ENCODE measurements at places on chromosomes 1 and 21.

GRCh38 chr1:70358921-70359564, 4.5 kb upstream of the ANKRD13C start:
- no peak overlapping the region for H3K27ac ChIP-seq
- H3K36me3 ChIP-seq = peaks cover 9% of the 10 kb centered on the region

DNA sequence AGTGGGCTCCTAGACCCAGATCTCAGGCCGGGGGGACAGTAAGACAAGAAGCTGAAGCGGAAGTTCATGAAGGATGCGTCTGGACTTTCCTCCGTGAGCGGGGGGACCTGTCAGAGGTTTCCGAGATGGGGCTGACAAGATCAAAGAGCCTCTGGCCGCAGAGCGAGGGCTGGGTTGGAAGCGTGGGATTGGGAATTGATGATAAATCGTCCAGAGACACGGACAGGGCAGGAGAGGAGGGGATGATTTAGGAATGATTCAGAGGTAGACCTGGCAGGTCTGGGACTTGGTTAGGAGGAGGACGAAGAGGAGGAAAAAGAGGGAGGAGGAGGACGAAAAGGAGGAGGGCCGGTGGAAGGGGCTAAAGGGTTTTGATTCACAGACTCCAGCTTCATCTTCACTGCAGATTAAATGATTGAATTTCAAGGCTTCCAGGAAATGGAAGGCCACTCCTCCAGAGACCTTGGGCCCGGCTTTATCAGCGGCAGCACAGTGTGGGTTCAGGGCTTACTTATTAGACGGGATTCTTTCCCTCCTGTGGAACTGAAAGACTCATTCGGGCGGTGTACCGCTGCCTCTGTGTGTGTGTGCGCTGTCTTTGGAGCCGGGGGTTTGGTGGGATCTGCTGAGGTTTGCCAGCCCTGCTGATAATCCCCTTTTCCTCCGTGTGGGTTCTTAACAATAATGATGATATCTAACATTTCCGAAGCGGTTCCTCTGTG, 85.7 kb upstream of the SLC45A1 start:
- H3K36me3 ChIP-seq = no peaks in the 10 kb centered on the region
- no peak overlapping the region for H3K4me3 ChIP-seq
- H3K27me3 ChIP-seq = peaks cover 20% of the 10 kb centered on the region
- no peak overlapping the region for H3K27ac ChIP-seq
- no peaks in the 10 kb centered on the region for H3K4me1 ChIP-seq
- DNase-seq = no peak

GRCh38 chr1:61227857-61228550, 145.6 kb downstream of the NFIA start:
- no peaks in the 10 kb centered on the region for H3K27me3 ChIP-seq
- H3K27ac ChIP-seq = no peak overlapping the region
- no peak overlapping the region for H3K4me3 ChIP-seq
- H3K4me1 ChIP-seq = no peaks in the 10 kb centered on the region
- H3K36me3 ChIP-seq = no peaks in the 10 kb centered on the region

DNA sequence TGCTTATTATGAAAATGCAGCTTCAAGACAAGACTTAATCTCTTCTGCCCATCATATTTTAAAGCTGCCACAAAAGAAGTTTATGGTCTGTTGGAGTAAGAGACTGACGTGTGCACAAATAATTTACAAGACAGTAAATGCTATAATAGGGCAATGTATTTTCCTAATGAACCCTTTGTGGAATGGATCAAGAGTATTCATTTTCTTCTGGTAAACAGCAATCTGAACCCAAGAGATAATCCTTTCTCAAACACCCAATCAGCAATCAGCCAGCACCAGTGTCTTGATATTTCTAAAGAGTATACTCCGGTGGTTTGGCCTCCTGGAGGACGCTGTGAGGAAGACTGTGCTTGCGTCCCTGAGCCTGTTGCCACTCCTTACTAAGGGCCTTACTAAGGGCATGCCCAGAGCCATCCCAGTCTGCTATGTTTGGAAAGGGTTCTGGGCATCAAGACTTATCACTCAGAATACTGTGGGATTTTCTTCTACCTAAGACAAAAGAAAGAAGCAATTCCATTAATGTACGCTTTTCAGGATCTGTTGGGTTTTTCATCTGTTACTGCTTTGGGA, 48.8 kb upstream of the LRRC8D start:
- peaks cover 1% of the 10 kb centered on the region for H3K27me3 ChIP-seq
- no peaks in the 10 kb centered on the region for H3K36me3 ChIP-seq
- H3K4me3 ChIP-seq = no peak overlapping the region
- no peaks in the 10 kb centered on the region for H3K4me1 ChIP-seq
- H3K27ac ChIP-seq = no peak overlapping the region

DNA sequence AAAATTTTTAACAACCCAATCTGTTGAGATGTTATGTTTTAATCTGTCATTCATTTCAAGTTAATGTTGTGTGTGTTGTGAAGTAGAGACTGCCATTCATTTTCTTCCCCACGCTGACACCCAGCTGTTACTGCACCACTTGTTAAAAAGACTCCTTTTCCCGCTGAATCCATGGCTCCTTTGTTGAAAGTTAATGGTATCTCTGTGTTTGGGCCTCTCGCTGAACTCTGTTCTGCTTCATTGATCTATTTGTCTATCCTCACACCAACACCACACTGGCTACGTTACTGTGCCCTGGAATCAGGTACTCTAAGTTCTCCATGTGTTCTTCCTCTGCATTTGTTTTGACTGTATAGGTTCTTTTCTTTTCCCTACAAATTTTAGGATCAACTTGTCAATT, 58.2 kb downstream of the PDE9A start:
- H3K27me3 ChIP-seq = peaks cover 3% of the 10 kb centered on the region
- no peak overlapping the region for H3K27ac ChIP-seq
- no peaks in the 10 kb centered on the region for H3K4me1 ChIP-seq
- no peak overlapping the region for H3K4me3 ChIP-seq
- H3K36me3 ChIP-seq = no peaks in the 10 kb centered on the region
- DNase-seq = no peak

GRCh38 chr1:67162954-67163353, 3.3 kb upstream of the IL23R start:
- H3K36me3 ChIP-seq = no peaks in the 10 kb centered on the region
- no peak overlapping the region for H3K4me3 ChIP-seq
- H3K27ac ChIP-seq = no peak overlapping the region
- no peak for DNase-seq
- no peaks in the 10 kb centered on the region for H3K4me1 ChIP-seq

GRCh38 chr1:238558156-238558555, 667.4 kb upstream of the ZP4 start:
- H3K27ac ChIP-seq = no peak overlapping the region
- H3K27me3 ChIP-seq = no peaks in the 10 kb centered on the region
- no peak overlapping the region for H3K4me3 ChIP-seq
- no peaks in the 10 kb centered on the region for H3K4me1 ChIP-seq
- no peaks in the 10 kb centered on the region for H3K36me3 ChIP-seq
- no peak for DNase-seq

GRCh38 chr1:33177996-33178540, 3.8 kb downstream of the TRIM62 start:
- no peak overlapping the region for H3K4me3 ChIP-seq
- no peak for DNase-seq
- peaks cover 24% of the 10 kb centered on the region for H3K4me1 ChIP-seq
- no peak overlapping the region for H3K27ac ChIP-seq

DNA sequence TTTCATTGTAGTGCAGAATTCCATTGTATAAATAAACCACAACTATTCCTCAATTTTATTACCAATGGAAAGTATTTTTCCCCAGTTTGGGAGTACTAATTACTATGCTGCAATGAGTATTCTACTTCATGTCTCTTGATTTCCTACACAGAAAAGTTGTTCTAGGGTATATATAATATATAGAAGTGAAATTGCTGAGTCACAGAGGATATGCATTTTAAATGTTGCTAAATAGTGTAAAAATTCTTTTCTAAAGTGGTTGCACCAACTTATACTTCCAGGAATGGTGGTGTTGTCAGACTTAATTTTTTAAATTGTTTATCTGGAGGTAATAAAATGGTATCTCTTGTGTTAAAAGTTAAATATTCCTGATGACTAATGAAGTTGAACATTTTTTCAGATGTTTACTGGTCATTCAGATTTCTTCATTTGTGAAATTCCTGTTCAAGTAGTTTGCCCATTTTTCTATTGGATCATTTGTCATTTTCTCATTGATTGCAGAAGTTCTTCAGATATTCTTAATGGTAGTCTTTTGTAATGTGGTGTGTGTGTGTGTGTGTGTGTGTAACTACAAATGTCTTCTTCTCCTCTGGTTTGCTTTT, 19.1 kb upstream of the MYOG start:
- no peak overlapping the region for H3K4me3 ChIP-seq
- H3K27ac ChIP-seq = no peak overlapping the region
- no peaks in the 10 kb centered on the region for H3K4me1 ChIP-seq
- peaks cover 41% of the 10 kb centered on the region for H3K27me3 ChIP-seq
- DNase-seq = no peak
- H3K36me3 ChIP-seq = no peaks in the 10 kb centered on the region

GRCh38 chr1:237834461-237834860, 56.3 kb downstream of the ZP4 start:
- no peak overlapping the region for H3K27ac ChIP-seq
- no peak for DNase-seq
- H3K4me3 ChIP-seq = no peak overlapping the region
- H3K27me3 ChIP-seq = no peaks in the 10 kb centered on the region
- H3K4me1 ChIP-seq = no peaks in the 10 kb centered on the region

DNA sequence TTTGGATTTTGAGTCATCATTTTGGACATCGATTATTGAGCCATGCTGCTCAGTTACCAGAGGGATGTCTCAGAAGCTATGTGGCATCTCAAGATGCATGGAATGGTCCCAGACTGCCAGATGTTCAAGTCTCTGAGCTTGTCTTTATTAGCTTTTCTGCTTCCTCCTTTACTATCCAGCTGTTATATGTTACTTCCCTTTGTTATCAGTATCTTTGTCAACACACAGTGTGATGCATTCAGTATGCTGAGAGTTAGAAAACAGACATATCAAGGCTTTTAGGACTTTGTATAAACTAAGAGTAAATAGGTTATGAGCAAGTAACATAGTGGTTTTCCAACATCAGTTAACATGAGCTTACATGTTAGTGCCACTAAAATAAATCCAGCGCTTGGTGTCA, 474.5 kb downstream of the DSCAM start:
- no peak overlapping the region for H3K4me3 ChIP-seq
- DNase-seq = no peak
- no peaks in the 10 kb centered on the region for H3K4me1 ChIP-seq
- no peaks in the 10 kb centered on the region for H3K36me3 ChIP-seq
- no peaks in the 10 kb centered on the region for H3K27me3 ChIP-seq
- H3K27ac ChIP-seq = no peak overlapping the region

GRCh38 chr1:117579221-117579906, 26.5 kb upstream of the TENT5C start:
- no peaks in the 10 kb centered on the region for H3K27me3 ChIP-seq
- no peak overlapping the region for H3K4me3 ChIP-seq
- no peak overlapping the region for H3K27ac ChIP-seq

DNA sequence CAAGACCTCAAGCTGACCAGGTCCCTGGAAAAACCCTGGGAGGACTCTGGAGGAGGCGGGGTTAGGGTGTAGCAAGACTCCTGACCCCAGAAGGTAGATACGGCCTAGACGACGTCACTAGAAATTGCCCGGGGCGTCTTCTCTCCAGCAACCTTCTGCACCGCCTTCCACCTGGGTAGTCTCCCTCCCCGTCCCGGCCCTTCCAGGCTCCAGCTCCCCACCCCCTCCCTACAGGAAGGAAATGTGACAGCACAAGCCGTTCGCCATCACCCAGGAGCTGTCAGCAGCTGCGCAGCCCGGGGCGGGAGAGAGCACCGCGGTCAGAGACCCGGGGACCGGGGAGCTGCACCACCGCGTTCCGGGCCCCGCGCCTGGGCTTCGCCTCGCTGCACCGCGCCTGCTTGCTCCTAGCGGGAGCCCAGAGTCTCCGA, 20.0 kb downstream of the SERTAD4 start:
- H3K36me3 ChIP-seq = no peaks in the 10 kb centered on the region
- peaks cover 19% of the 10 kb centered on the region for H3K4me1 ChIP-seq

Measured in activated B cell treated with CpG ODN at 0.5 μM for 24 hours (primary cell).